Activated effector memory CD4-positive, alpha-beta T cell treated with anti-CD3 and anti-CD28 coated beads, Interleukin-2, amount 50 U/mL, for 16 hours (primary cell): ENCODE measurements at places on chromosomes 2 and 18.
A peak's percentile ranks its signal among the peaks of the same experiment; 100 is the strongest.

DNA sequence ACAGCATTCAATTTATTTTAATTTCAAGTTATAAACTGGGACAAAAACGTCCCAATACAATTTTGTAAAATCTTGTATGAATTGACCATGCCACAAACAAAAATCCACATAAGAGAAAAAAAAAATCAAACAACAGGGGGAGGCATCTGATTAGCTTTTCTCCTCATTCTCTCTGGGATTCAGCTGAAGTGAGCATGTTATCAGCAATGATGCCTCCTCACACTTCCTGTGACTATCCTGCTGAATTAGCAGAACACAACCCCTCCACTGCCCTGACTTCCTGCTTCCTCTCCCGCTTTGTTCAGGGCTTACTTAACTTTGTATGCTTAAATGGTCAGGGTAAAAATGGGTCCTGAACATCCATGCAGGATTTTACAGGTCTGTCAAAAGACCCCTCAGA lies 132.2 kb upstream of the ITGB6 start:
- no peak for DNase-seq

DNA sequence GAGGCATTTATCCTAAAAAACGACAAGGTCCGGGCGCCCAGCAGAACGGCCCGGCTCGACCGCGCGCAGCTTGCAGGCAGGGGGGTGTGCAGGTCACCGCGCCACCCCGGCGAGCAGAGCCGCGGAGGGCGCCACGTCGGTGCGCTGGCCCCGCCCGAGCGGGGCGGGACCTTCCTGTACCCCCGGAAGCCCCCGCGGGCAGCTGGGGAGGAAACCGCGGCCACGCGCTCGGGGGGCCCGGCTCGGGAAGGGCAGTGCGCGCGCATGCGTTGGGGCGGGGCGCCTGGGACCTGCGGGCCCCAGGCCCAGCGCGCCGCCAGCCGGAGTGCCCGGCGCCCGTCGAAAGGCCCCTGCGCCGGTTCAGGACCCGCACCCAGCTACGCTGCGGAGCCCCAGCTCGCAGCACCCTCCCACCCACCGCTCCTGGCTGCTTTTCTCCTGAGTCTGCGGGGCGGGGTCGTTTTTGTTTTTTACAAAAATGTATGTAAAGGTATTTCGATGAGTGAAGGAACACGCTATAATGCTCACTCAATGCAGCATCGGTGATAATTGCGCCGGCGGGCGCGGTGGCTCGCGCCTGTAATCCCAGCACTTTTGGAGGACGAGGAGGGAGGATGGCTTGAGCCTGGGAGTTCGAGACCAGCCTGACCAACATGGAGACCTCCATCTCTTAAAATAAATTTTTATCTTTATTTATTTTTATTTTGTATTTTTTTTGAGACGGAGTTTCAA lies 47.7 kb upstream of the POMC start:
- DNase-seq, result peak; percentile 94

- no peak for DNase-seq
Measured at GRCh38 chr18:56637176-56637575, 1.2 kb downstream of the TXNL1 start.

DNA sequence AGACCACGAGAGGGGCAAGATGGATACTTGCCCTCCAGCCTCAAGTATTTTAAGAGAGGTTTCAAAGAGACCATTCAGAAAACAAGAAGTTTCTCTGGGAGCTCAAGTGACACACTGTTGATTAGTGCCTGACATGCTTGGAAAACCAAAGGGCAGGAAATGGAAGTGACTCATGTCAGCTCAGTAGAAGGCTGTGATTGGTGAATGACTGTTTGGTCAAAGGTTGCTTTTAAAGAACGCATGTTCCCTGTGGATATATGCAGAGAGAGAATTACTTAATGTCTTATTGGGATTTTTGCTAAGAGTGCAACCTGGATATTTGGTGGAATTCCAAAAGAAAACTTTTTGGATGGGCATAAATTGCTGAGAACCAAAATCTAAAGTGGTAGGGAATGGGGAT lies 549.9 kb downstream of the XIRP2 start:
- no peak for DNase-seq

DNA sequence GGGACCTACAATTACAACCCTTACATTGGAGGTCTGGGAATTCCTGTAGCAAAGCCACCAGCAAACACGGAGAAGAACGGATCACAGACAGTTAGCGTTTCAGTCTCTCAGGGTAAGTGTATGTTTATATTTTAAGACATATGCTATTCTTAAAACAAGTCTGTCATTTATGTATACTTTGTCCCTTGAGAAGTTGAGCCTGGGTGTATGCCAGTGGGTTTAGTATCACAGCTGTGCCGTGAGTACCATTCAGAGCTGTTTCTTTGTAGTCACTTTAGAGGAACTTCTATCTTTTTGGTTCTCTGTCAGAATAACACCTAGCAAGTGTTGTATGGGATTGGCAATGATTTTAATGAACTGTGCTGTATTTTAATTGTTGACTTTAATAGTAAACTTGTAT lies 125.6 kb downstream of the BIRC6 start:
- DNase-seq, result no peak
